Endothelial cell (in vitro differentiated cells): ENCODE measurements at places on chromosomes 3 and 15. TPM values are rescaled to one million over a fixed set of nuclear protein-coding genes. Genes with fewer than 3 reads are reported as not detected.

DNA sequence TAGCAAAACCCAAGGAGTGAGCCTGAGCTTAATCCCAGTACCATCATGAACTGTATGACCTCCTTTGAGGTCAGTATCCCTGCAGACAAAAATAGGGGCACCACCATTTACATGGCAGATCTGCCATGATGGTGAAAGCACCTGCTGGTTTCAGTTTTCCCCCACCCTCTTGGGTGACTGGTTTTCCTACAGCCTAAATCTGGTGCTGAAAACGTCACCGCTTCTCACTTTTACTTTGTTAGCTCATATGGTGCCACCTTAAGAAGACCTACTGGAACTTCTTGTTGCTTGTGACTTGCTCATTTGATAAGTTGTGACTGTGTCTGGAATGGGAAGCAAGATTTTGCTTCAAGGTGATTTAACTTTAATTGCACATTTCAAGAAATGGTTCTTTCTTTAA, 5.1 kb downstream of the PPP1R2 start:
- no peak for DNase-seq
- H3K4me3 ChIP-seq, result no peak overlapping the region
- H3K36me3 ChIP-seq, result no peaks in the 10 kb centered on the region

DNA sequence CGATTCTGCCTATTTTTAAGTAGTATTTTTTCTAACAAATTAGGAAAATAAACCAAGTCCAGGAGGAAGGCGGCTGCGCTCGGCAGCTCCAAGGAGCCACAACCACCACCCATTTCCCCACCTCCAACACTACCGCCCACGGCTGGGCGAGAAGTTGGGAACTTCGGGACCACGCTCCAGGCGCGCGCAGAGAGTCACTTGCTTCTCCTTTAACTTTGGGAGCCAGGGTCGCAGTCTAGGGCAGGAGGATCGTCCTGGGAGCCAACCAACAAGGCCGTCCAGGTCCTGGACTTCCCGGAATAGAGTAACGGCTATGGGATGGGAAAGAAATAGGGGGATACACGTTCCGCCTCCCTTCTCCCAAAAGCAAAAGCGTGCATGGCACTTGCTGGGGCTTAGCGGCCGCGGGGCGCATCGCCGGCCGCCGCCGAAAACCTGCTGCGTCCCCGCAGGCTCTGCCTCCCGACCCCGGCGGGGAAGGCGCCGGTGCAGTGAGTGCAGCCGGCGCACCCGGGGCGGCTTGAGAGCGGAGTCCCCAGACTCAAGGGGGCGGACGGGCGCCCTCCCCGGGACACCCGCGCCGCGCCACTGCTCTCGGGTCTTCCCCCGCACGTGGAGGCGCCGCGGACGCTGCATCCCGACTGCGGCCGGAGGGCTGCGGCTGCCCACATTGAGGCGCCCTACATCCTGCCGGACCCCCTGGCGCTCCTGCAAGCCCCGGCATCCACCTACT, 699 bp downstream of the MEGF11 start:
- peak overlapping the region; percentile 89 for H3K4me3 ChIP-seq
- H3K4me1 ChIP-seq, result peaks cover 9% of the 10 kb centered on the region
- H3K27ac ChIP-seq, result no peak overlapping the region

DNA sequence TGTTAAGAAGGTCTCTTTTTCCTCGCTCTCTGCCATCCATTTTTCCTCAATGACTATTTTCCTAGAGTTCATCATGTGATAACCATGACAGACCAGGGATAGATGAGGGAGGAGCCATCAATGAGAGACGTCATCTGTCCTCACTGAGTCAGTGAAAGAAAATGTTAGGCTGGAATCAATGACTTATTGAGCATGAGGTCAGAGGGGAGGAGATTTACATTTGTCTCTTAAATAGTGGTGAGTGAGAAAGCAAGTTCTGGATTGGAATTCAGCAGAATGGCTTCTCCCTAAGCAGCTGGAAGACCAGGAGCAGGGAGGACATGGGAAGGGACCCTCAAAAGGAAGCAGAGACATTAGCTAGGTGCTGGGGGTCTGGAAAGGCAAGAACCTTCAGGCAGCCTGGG, 28.2 kb upstream of the USP3 start:
- H3K27ac ChIP-seq, result no peak overlapping the region
- peaks cover 5% of the 10 kb centered on the region for H3K36me3 ChIP-seq
- DNase-seq, result no peak
- H3K4me3 ChIP-seq, result no peak overlapping the region

- H3K4me3 ChIP-seq, result no peak overlapping the region
- H3K27ac ChIP-seq, result peak overlapping the region; percentile 64
- H3K4me1 ChIP-seq, result peaks cover 44% of the 10 kb centered on the region
- peaks cover 8% of the 10 kb centered on the region for H3K36me3 ChIP-seq
Observed at GRCh38 chr3:79005084-79005483, 762.7 kb downstream of the ROBO1 start.

DNA sequence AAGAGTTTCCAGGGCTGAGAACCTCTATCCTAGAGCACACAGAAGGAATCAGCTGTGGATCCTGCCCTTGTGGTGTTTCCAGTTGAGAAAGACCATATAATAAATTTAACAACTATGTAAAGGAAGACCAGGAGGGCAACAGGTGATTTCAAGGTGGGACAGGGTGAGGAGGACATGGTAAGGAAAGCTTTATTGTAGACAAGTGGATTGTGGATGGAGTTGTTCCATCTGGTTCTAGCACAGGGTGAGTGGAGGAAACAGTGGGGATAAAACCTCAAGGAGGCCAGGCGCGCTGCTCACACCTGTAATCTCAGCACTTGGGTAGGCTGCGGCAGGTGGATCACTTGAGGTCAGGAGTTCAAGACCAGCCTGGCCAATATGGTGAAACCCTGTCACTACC, 17.1 kb downstream of the SIAH2 start:
- no peak for DNase-seq
- H3K27me3 ChIP-seq, result no peaks in the 10 kb centered on the region
- H3K36me3 ChIP-seq, result peaks cover 6% of the 10 kb centered on the region
- H3K4me1 ChIP-seq, result peaks cover 5% of the 10 kb centered on the region
- H3K4me3 ChIP-seq, result no peak overlapping the region

DNA sequence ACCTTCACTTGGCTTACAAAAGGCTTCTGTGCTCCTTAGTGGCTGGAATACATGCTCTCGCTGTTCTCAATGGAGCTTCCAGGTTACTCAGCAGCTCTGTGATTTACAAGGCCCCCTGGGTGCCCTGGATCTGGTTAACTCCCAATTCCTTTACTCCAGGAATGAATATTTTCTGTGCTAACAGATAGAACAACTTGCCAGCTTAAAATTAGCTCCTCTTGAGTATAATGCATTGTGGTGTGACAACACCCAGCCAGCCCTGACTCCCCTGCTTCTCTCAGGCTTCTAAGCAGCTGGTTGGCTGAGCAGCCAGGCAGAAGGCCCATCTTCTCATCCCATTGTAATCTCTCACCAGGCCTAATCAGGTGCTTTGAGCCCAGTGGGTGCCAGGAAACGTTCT, 246.4 kb downstream of the ALCAM start:
- no peak for DNase-seq
- H3K27me3 ChIP-seq, result no peaks in the 10 kb centered on the region
- peaks cover 11% of the 10 kb centered on the region for H3K4me1 ChIP-seq
- no peaks in the 10 kb centered on the region for H3K36me3 ChIP-seq
- H3K4me3 ChIP-seq, result no peak overlapping the region
- no peak overlapping the region for H3K27ac ChIP-seq

DNA sequence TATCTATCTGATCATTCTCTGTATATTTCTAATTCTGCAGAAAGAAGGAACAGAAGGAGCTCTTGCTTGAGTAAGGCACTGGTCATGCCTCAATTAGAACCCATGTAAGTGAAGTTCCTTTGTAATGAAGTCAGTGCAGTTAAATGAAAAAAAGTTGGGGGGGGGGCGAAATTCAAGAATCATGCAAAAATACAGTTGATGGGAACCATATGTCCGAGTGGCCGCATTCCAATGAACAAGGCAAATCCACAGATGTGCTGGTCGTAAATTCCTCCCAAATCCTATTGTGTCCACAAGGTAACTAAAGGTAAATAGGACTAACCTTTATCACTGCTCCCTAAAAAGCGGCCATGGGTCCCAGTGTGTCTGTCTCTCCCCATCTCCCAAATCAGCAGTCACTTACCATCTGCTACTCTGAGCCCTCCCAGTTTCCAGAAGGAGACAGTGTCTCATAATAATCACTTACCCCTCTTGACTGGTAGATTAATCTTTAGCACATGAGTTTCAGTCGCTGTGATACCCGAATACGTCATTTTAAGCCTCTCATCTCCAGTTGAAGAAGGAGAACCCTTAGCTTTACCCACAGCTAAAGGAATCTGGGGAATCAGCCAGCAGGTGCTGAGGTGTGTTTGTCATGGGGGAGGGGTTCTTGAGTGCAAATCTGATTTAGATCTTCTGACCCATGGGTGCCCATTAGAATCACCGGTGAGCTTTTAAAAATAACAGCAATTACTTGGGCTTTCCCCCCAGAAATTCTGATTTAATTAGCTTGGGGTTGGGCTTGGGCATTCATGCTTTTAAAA, 56.3 kb upstream of the EPHB3 start:
- peaks cover 3% of the 10 kb centered on the region for H3K36me3 ChIP-seq
- no peak overlapping the region for H3K4me3 ChIP-seq
- no peak overlapping the region for H3K27ac ChIP-seq
- peaks cover 5% of the 10 kb centered on the region for H3K27me3 ChIP-seq
- peaks cover under 1% of the 10 kb centered on the region for H3K4me1 ChIP-seq

GRCh38 chr15:51093839-51094605, 684 bp downstream of the TNFAIP8L3 start:
- no peaks in the 10 kb centered on the region for H3K36me3 ChIP-seq
- H3K4me3 ChIP-seq, result peak overlapping the region; percentile 86
- peaks cover 24% of the 10 kb centered on the region for H3K4me1 ChIP-seq
- peak; percentile 22 for DNase-seq

DNA sequence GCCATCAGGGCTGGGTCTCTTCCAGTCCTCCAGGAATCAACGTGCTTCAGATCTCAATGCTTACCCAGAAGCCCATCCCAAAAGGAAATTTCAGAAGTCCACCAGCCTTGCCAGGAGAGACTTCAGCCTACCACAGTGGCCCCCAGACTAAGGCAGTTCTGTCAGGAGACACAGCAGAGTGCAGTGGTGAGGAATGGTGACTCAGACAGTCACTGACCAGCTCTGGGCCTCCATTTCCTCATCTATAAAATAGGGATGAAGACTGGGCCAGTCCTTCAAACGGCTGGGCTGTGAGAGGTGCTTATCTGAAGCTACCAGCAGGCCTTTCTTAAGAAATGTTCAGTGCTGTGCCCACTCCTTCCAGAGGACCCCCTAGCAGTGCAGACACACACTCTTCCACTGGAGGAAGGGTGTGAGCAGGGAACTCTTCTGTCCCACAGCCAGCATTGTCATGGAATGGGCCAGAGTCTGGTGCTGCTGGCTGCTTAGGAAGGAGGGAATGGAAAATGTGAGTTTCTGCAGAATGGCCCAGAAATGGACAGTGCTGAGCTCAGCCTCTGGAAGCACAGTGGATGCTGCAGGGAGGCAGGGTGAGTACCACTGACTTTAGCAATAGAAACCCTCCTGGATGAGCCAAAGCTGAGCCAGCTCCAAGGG, 41.6 kb upstream of the DUSP7 start:
- H3K36me3 ChIP-seq, result peaks cover 18% of the 10 kb centered on the region
- no peak overlapping the region for H3K4me3 ChIP-seq
- no peak overlapping the region for H3K27ac ChIP-seq
- no peaks in the 10 kb centered on the region for H3K4me1 ChIP-seq

GRCh38 chr3:4939276-4939675, 40.0 kb upstream of the BHLHE40 start:
- no peak overlapping the region for H3K4me3 ChIP-seq
- no peaks in the 10 kb centered on the region for H3K4me1 ChIP-seq
- H3K27me3 ChIP-seq, result no peaks in the 10 kb centered on the region
- no peaks in the 10 kb centered on the region for H3K36me3 ChIP-seq
- DNase-seq, result no peak

GRCh38 chr3:22377421-22377820, 626.4 kb upstream of the ZNF385D start:
- no peak overlapping the region for H3K27ac ChIP-seq
- H3K27me3 ChIP-seq, result peaks cover 8% of the 10 kb centered on the region
- no peaks in the 10 kb centered on the region for H3K36me3 ChIP-seq
- no peak for DNase-seq
- H3K4me1 ChIP-seq, result peaks cover 3% of the 10 kb centered on the region

DNA sequence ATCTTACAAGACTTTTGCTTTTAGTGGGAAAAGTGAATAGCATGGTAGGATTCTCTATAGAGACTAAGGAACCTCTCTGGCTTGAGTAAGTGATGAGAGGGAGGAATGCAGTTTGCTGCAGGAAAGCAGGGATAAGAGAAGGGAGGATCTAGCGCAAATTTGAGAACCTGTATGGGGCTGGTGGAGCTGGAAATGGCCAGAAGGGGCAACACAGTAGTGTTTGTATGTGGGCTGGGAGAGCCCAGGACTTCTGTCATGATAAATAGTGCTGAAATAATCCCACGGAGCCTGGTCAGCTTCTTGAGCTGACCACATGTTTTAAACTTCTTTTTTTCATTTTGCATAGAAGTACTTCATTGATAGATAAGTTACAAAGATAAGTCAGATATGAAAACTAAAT, 11.2 kb upstream of the SHC4 start:
- H3K4me3 ChIP-seq, result no peak overlapping the region
- no peaks in the 10 kb centered on the region for H3K36me3 ChIP-seq
- H3K27ac ChIP-seq, result no peak overlapping the region

DNA sequence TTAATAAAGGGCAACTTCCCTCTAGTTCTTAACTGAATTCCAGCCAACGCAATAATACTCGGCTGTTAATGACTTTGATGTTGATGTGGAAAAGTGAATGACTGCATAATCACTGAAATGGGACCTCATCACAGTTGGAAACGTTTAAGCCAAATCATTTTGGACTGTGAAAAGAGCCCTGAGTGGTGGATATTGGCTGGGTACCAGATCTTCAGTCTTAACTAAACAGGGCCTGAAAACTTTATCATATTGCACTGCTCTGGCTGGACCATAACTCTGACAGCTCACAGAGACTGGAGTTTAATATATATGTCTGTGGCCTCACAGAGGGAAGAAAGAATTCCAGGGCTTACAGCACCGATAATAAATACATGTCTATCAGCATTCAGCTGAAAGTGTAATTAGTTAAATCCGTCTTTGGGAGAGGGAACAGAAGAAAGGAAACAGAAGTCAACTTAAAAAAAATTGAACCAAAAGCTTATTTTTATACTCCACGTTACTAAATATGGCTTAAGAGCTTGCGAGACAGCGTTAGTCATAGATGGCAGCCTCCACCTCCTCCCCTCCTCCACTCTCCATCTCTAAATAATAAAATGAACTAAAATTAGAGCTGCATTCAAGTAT, 222.3 kb upstream of the CDIN1 start:
- no peak overlapping the region for H3K27ac ChIP-seq
- H3K4me3 ChIP-seq, result no peak overlapping the region
- no peaks in the 10 kb centered on the region for H3K36me3 ChIP-seq
- no peaks in the 10 kb centered on the region for H3K27me3 ChIP-seq
- no peak for DNase-seq

GRCh38 chr15:50710585-50710984, 24.0 kb upstream of the TRPM7 start:
- H3K4me1 ChIP-seq, result peaks cover 7% of the 10 kb centered on the region
- no peak overlapping the region for H3K27ac ChIP-seq
- no peak for DNase-seq
- H3K27me3 ChIP-seq, result no peaks in the 10 kb centered on the region

TTLL13 gene
- total RNA-seq, result not detected

SUSD5 gene
- total RNA-seq, result 3.9 TPM

CPN2 gene
- total RNA-seq, result not detected

FES gene
- 56.3 TPM for total RNA-seq

HTR3E gene
- not detected for total RNA-seq
